A549 (cell line): ENCODE measurements at places on chromosomes 2 and 18. TPM values are rescaled to one million over a fixed set of nuclear protein-coding genes. Genes with fewer than 3 reads are reported as not detected.

DNA sequence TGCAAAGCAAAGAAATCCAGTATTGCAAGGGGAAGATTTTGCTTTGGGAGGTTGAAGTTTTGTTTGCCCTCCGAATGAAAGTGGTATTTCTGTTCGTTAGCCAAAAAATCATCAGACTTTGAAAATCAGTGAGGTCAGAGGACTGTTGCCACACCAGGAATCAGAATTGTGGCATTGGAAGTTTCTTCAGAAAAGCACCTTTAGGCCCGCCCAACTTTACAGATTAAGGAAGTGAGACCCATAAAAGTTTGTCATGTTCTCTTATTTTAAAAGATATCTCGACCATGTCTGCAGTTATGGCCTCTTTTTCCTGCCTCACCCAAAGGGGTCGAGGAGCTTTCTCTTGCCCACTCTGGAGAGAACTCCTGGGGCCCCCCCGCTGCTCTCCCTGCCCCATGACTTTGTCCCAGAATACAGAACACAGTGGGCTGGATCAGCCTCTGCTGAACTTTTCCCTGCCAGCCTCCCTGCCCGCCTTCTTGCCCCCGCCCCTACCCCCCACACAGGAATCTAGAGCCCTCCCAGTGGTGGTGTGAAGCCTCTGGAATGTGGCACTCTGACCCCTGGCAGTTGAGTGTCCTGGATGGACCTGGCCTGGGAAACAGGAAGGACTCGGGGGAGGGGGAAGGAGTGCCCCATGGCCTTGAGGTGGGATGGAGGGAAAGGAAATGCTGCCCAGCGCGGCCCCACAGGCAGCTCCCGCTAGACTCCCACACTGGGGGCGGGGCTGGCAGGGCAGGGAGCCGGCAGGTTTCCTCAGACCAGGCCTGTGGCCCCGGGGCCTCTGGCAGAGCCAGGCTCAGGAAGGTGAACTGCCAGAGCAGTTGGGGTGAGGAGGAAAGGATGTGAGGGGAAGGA, 25.3 kb downstream of the CRIM1 start:
- peak; percentile 95 for DNase-seq

The MRPS5 gene
- 102 to 108 TPM (median 103 TPM) in 3 replicates for polyA plus RNA-seq

- DNase-seq, result peak; percentile 55
These were observed 43.4 kb upstream of the DNAJC10 start for GRCh38 chr2:182672466-182673165.

The GKN1 gene
- 0.45 to 0.90 TPM (median 0.45 TPM) in 3 replicates for polyA plus RNA-seq

The SERPINB2 gene
- polyA plus RNA-seq, result not detected in 3 replicates

The ANKRD62 gene
- not detected in 3 replicates for polyA plus RNA-seq
